H1 (cell line): ENCODE measurements at places on chromosomes 16 and 17. TPM values are rescaled to one million over a fixed set of nuclear protein-coding genes. Genes with fewer than 3 reads are reported as not detected.

MTHFSD gene
- 7.1 and 11.0 TPM in 2 replicates for polyA plus RNA-seq

USP43 gene
- polyA plus RNA-seq = 3.0 and 5.6 TPM in 2 replicates

GDPD1 gene
- polyA plus RNA-seq = 2.0 and 3.2 TPM in 2 replicates

OTOA gene
- polyA plus RNA-seq = 0.06 and 0.13 TPM in 2 replicates

CCL3 gene
- polyA plus RNA-seq = not detected in 2 replicates

KRT39 gene
- polyA plus RNA-seq = not detected in 2 replicates

ADCY7 gene
- polyA plus RNA-seq = 2.4 and 5.5 TPM in 2 replicates

CASKIN2 gene
- polyA plus RNA-seq = 6.7 and 10.6 TPM in 2 replicates

MYH2 gene
- 1.0 and 2.7 TPM in 2 replicates for polyA plus RNA-seq

ASGR1 gene
- 14.5 and 16.1 TPM in 2 replicates for polyA plus RNA-seq
